Endothelial cell (in vitro differentiated cells): ENCODE measurements at places on chromosomes 16 and 17.

DNA sequence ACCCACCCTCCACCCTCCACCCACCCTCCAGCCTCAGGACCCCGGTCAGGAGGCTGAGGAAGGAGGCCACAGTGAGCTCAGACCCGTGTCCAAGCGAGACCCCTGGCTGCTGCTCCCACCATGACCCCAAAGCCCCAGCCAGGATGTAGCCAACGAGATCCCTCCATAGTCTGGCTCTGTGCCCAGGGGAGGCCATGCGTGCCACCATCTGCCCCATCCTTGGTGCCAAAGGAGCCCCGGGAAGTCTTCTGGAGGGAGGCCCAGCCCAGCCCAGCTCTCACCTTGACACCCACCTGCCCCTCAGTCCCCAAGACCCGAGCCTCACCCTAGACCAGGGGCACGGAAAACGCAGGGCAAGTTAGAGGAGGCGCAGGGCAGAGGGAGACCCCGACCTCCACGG is 34.2 kb downstream of the PIEZO1 start:
- no peak for DNase-seq

- DNase-seq, result no peak
These were observed 44.6 kb downstream of the WSB1 start for GRCh38 chr17:27338536-27338985.

GRCh38 chr16:27511657-27512448 is 37.9 kb downstream of the GTF3C1 start:
- no peak for DNase-seq

GRCh38 chr16:27251541-27252205 is 16.9 kb downstream of the NSMCE1 start:
- DNase-seq, result no peak

DNA sequence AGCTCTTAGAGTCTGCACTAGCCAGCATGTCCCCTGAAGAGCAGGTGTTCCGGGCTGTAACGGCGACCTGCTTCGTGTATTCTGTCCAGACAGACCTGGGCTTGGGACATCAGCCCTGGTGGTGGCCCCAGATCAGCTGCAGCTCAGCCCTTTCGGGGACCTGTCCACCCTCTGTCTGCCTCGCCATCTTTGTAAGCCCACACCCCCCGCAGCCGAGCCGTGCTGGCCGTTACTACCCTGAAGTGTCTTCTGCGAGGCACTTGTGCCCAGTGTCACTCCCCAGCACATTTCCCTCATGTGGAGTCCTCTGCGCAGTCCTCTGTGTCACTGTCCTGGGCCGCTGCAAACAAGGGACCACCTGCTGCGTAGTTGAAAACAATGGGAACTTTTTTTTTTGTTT is 10.4 kb downstream of the CARD14 start:
- no peak for DNase-seq

DNA sequence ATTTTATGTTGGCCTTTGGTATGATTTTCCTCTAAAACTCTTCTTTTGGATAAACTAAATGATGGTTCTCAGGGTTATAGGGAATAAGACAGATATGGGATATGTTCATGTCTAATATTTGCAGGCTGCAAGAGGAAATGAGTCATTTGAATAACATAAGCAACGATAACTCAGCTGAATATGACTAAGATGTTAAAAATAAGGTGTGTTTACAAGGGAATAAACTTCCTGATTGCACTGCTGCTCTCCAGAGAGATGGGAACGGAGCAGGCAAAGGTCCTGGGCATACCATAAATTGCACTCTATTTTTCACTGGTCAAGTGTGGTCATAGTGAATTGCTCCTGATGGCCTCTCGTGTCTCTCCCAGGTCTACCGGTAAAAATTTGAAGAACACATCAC is 666.2 kb downstream of the TOX3 start:
- no peak for DNase-seq

DNA sequence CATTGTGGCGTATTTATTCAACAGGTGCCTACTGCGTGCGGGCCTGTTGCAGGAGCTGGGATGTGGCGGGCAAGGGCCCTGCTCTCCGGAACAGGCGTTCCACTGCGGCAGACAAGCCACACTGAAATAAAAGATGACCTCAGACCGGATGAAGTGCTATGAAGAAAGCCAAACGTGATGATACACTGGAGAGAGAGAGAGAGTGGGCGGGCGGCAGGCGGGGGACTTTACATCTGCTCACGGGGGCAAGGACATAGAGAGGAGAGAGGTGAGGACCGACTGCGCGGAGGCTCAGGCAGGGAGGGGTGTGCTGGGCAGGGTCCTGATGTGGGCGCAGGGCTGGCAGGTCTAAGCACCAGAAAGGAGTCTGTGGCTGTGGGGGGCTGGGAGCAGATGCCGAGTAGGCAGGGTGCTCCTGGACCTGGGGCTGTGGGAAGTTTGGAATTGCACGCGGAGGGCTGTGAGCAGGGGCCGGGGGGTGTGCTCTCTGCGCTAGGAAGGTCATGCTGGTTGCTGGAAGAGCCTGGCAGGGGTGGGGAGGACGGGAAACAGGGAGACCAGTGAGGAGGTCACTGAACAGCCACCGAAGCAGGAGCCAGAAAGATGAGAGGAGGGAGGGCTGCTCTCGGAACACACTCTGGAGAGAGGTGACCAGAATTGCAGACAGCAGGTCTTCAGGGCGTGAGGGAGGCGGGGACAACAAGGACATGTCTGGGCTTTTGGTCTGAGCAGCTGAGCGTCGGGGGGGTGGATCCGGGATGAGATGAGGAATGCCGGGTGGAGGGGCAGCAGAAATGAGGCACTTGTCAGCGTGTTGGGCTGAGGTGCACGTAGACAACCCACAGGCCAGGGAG is 9.9 kb downstream of the MXRA7 start:
- DNase-seq, result no peak

DNA sequence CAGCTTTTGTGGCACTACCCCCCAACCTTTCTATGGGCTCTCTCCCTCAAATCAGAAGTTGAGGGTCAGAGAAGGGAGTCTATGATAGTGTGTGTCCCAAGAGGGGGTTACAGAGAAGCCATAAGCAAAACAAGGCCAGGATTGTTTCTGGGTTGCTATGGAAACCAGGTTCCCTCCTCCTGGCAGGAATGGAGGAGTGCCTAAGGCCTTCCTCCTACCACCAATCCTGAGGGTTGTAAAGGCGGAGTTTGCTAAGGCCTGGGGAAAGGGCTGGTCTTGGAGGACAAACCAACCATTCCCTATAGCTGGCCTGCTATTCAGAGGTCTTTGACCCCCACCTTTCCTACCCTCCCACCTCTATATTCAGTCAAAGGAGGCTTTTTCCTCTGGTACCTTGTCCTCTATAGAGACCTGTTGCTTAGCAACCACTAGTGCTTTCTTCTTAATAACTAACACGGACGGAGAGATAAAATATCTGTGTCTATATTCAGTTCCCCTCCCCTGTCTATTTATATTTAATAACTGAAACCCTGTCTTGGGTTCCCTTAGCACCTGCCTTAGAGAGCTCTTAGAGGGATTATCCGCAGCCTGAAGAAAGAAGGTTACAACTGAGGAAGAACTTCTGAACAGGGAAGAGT is 43.4 kb downstream of the NEUROD2 start:
- peak; percentile 22 for DNase-seq

DNA sequence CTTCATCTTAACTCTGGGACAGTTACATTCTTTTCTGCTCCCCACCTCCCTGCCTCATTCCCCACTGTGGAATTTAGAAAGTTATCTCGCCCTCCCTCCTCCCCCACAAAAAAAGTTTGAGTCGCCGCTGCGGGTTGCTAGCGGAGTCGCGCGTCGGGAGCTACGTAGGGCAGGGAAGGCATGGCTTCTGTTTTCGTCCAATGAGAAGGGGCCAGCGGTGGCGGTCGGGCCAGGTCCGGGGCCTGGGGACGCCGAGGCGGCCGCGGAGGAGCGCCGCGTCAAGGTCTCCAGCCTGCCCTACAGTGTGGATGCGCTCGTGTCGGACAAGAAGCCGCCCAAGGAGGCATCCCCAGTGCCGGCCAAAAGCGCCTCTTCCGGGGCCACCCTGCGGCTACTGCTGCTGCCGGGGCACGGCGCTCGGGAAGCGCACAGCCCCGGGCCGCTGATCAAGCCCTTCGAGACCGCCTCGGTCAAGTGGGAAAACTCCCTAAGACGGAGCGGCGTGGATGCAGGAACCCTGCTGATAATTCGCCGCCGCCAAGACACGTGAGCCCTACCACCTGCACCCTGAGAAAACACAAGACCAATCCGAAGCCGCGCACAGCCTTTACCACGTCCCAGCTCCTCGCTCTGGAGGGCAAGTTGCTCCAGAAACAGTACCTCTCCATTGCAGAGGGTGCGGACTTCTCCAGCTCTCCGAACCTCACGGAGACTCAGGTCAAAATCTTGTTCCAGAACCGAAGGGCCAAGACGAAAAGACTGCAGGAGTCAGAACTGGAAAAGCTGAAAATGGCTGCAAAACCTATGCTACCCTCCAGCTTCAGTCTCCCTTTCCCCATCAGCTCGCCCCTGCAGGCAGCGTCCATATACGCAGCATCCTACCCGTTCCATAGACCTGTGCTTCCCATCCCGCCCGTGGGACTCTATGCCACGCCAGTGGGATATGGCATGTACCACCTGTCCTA is 8.9 kb downstream of the OR4D1 start:
- peak; percentile 43 for DNase-seq

GRCh38 chr17:49516180-49516579 is 21.1 kb downstream of the NGFR start:
- no peak for DNase-seq

- no peak for DNase-seq
These were observed 34.4 kb upstream of the GAN start for GRCh38 chr16:81280393-81280792.

DNA sequence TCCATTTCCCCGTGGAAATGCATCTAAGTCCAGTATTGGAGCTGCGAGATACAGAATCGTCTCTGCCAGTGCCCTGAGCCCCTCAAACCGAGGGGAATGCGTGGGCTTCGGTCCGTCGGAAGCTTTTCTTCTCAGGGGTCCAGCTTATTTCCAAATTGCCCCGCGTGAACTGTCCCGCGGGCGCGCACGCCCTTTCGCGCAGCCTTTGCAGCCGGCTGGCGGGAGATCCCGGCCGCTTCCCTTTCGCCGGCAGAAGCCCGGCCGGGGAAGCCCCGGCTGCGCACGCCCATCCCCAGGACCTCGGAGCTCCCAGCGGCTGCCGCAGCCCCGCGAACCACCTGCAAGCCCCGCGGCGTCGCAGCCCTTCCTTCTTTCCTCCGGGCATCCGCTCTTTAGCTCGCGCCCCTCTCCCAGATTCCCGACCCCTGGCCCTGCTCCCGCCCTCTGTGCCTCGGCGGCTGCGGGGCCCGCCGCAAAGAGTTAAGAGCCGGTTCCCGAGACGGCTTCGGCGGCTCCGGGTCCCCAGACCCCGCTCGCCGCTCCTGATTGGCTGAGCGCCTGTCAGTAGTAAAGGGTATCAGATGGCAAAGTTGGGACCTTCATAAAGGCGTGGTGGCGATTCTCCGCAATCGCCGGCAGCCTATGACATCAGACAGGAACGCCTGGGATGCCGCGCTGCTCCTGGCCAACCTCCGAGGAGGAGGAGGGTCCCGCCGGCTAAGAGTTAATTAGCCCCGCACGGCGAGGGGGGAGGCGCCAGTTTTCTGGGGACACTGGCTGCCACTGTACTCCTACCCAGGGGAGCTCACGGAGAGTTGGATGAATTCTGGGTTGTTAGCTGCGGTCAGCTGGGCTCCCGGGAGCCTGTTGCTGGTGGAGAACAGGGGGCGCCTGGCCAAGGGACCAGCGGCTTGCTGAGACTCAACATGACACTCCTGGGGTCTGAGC is at the start of gene MYOCD:
Gene MYOCD (plus strand): TSS at position 628 of the 948 bp plus-strand sequence. CDS start 299 bp downstream, at position 927.
- peak; percentile 56 for DNase-seq

GRCh38 chr17:71850812-71851211 is 270.0 kb upstream of the SOX9 start:
- DNase-seq, result no peak

DNA sequence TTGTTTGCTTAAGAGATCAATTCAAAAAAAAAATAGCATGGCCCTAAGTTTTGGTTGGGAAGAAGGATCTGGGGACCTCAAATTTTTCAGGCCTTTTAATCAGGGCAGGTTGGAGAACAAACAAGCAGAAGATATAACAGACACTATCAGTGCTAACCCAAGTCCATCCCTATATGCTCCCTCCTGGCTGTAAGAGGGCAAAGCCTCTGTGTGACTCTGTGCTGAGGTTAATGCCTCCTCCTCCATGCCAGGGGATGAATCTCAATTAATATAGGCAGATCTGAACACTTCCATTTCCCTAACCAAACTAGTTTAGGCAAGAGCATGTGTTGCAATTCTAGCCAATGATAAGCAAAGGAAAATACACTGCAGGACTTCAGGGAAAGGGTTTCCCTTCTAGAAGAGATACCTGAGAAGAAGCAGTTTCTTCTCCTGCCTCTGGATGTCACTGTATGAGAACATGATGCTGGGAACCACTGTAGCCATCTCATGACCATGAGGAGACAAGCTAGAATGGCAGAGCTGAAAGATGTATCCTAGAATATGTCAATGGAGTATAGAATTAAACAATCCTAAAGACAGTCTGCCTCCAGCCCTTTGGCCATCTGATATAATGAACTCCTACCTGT is 76.0 kb downstream of the CHD9NB start:
- DNase-seq, result no peak

GRCh38 chr17:14557480-14557879 is 256.6 kb downstream of the HS3ST3B1 start:
- DNase-seq, result no peak

DNA sequence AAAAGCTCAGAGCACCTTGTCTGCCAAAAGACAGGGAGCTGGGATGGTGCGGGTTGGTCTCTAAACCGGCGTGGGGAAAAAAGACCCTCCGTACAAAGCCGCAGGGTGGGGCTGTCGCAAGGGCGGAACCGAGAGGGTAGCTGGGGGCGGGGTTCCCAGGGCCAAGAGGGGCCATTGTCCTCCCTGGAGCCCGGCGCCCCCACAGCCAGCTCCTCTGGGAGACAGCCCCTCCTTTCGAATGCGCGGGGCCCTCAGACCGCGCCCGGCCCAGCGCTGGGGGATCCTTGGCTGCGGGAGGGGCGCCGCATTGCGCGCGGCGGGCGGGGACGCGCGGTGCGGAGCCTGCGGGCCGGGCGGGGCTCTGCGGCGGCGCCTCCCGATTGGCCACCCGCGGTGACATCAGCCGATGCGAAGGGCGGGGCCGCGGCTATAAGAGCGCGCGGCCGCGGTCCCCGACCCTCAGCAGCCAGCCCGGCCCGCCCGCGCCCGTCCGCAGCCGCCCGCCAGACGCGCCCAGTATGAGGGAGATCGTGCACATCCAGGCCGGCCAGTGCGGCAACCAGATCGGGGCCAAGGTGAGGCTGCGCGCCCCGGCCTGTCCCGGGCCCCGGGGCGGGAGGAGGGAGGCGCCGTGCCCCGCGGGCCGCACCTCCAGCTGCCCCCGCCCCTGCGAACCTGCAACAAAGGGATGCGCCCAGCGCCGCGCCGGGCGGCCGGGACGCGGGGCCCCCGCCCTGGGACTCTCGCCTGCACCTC is at the start of gene TUBB3:
Gene TUBB3 (plus strand): TSS at position 459 of the 756 bp plus-strand sequence. CDS start 60 bp downstream, at position 519.
- DNase-seq, result peak; percentile 73

DNA sequence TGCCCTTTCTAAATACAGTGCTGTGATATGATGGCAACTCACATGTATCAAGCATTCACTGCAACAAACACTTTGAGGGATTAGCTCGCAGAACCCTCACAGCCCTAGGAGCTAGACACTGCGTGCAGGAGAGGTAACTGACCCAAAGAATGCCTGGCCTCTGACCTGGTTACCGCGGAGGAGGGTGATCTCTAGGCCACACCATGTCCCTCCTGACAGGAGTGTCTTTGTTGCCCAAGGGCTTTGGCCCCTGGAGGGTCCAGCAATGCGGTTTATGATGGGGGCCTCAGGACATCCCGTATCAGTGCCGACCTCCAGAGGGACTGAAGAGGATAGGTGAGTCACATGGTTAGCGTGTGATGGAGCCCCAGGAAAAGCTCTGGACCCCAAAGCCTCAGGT is 130.6 kb downstream of the MGAT5B start:
- DNase-seq, result no peak
